Epithelial cell of proximal tubule (primary cell): ENCODE measurements at places on chromosomes 1 and 21. TPM values are rescaled to one million over a fixed set of nuclear protein-coding genes. Genes with fewer than 3 reads are reported as not detected.
A peak's percentile ranks its signal among the peaks of the same experiment; 100 is the strongest.

Gene IBA57
- total RNA-seq, result 2.0 and 6.9 TPM in 2 replicates

Gene RGS8
- total RNA-seq, result not detected in 2 replicates

Gene PDPN
- 7.6 TPM in 2 replicates for total RNA-seq

Gene SLC26A9
- not detected in 2 replicates for total RNA-seq

Gene NOTCH2
- total RNA-seq, result 55.1 and 90.0 TPM in 2 replicates

Gene CHIA
- total RNA-seq, result not detected in 2 replicates

Gene KPRP
- not detected in 2 replicates for total RNA-seq

Gene ZNF695
- total RNA-seq, result 4.7 and 7.7 TPM in 2 replicates

Gene DEDD
- total RNA-seq, result 22.8 and 24.7 TPM in 2 replicates

GRCh38 chr1:229689904-229690303, 63.9 kb downstream of the URB2 start:
- no peak for DNase-seq

GRCh38 chr1:78799926-78800325, 150.3 kb downstream of the IFI44 start:
- DNase-seq, result no peak

- no peak for DNase-seq
Measured at GRCh38 chr21:35223480-35224156, 174.5 kb upstream of the RUNX1 start.

GRCh38 chr1:32651461-32652073, 559 bp downstream of the RBBP4 start:
- DNase-seq, result no peak

DNA sequence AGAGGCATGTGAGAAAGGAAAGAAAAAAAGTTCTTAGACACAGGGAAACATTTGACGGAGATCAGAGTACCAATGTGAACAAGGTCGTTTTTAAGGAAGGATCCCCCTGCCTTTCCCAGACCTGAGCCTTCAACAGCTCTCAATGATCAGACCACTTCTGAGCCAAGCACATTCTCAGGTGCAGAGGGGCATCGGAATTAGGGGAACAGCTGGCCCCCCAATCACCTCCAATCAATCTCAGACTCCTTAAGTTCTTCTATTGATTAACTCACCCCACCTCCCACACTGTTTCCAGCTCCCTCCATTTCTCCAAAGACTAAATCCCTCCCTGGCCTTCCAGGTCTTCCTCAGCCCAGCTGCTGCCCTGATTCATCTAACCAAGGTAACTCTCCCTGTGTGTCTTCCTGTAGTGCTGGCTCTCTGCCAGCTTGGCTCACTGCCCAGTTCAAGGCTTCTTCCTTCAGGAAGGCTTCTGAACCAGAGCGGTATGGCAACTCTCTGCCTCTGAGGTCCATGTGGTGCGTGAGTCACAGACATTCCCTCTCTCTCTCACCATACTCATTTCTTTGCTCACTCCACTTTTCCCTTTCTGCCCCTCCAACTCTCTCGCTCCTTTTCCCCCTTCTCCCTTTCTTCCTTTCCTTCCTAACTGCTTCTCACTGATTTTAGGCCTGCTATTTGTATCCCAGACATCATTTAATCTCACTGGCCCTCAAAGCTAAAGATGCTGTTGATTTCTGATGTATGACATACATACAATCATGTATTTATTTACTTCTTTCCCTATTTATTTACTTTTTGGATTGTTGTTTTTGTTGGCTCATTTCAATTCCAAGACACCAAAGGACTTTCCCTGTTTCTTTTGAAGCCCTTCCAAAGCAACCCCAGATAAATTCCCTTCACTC, 18.1 kb downstream of the CFAP45 start:
- DNase-seq, result peak; percentile 97

- DNase-seq, result peak; percentile 52
Measured at GRCh38 chr1:246728311-246728710, 4.1 kb downstream of the SCCPDH start.

DNA sequence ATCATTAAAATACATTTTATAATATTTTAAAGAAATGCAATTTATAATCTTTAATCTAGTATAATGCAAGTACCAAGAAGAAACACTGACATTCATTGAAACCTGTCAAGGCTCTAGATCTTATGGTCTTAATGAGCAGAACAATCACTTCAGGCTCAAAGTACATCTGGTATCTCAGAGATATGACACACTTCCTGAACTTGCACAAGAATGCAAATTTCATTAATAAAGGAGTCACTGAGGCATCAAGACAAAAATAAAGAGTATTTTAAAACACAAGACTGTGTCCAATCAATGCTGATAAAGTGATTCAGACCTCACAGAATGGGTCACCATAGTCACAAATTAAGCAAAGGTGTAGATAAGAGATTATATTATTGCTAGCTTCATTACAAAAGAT, 178.1 kb downstream of the AK5 start:
- no peak for DNase-seq

DNA sequence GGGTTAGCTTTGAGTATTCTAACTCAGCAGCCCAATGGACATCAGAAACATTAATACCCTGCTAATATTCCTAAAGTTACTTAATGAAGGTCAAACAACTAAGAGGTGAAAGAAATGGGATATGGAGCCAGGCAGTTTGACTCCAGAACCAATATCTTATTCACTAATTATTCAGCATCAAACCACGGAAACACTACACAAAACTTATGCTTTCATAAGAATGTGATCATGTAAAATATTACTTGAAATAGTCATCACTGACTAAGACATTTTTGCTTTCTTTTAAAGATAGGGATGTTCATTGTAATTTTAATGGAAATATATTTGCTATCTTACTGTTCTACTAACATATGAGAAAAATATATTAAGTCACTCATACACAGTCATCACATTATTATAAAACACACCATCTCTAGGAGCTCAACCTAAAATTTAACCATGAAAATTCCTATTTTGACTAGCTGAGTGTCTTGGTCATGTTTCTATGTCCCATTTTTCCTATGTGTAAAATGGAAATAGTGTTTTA, 240.9 kb downstream of the KCTD3 start:
- no peak for DNase-seq

GRCh38 chr1:204507317-204508105, 8.7 kb upstream of the MDM4 start:
- DNase-seq, result no peak

DNA sequence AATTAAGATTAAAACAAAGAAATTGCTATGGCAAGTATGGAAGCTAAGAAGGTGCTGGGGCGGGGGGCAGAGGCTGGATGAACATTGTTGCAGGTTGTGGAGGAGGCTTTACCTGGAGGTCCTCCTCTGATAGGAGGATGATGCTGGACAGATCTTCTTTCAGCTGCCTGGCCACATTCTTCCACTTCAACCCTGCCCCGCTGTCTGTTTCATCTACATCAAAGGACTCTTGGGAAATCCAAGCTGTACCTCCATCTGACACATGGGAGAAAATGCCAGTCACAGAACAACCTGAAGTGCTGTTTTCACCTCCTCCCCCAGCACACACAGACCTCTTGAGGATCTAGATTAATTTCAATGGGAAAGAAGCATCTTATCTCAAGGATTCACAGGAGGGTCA, 5.3 kb downstream of the DFFA start:
- no peak for DNase-seq

DNA sequence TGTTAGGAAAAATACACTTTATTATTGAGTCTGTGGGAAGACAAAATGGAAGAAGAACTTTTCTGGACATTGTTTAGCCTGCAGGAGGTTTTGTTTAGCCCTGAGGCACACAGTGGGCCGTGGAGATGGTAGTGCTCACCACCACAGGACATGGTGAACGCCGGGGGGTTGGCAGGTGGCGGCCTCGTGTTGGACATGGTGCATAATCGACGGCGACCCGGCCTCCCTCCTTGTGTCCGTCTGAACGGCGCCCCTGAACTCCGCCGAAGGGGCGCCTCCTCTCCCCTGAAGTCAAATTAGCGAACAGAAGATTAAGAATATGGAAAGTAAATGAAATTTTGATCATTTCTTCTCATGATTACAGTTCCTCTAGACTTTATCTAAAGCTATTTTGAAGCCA, 126.4 kb downstream of the PCBP3 start:
- no peak for DNase-seq

DNA sequence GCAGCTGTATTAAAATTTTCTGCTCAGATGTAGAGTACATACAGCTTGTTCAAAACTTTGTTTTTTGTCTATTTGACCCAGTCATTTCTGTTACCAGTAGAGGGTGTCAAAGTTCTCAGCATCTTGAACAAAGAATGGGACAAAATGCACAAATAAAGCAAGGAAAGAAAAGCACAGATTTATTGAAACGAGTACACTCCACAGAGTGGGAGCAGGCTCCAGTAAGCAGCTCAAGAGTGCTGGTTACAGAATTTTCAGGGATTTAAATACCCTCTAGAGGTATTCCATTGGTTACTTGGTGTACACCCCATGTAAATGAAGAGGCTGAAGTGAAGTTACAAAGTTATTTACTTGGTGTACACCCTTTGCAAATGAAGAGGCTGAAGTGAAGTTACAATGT, 8.9 kb upstream of the PRMT6 start:
- DNase-seq, result no peak

GRCh38 chr1:114090738-114091505, 62.7 kb downstream of the SYT6 start:
- DNase-seq, result no peak

- no peak for DNase-seq
Measured at GRCh38 chr1:199176713-199177112, 537.9 kb downstream of the PTPRC start.

- DNase-seq, result no peak
Measured at GRCh38 chr21:20276954-20277353, 721.3 kb upstream of the NCAM2 start.

DNA sequence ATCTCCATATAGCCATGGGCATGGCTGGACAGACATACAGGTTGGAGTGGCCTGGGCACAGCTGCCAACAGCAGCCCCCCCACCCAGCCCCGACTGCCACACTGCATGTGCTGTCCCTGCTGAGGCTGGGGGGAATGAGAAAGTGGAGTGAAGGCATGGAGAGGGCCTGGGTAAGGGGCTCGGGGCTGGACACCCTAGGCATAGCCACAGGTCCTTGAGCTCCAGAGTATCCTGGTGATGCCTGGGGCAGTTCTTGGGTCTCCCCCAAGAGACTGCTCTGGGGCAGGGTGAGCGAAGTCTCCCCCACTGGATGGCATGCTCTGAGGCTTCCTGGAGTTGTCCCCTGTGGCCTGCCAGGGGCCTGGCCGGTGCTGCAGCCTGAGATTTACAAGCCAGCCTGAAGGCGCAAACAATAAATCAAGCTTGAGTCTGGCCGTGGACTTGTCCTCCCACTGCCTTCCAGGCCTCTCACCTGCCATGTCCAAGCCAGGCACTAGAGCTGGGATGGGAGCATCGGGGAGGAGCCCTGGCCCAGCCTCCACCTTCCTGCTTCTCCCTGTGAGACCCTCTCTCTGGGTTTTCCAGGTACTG, 53.6 kb downstream of the FOXO6 start:
- DNase-seq, result no peak

DNA sequence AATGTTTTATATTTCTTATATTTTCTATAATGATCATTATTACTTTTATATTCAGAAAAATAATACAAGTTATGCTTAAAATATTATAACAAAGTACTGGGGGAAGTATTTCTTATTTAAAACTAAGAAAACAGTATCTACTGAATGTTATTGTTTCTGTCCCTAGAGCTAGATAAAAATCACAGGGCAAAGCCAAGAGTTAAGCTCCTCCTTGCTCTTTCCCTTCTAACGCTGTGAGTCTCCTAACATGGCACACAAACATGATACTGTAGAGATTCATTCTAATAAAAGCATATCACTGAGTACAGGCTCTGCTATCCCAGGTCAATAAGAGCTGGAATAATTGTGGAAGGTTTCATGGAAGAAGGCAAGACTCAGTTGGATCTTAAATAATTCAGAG, 53.4 kb downstream of the PTPN14 start:
- no peak for DNase-seq

DNA sequence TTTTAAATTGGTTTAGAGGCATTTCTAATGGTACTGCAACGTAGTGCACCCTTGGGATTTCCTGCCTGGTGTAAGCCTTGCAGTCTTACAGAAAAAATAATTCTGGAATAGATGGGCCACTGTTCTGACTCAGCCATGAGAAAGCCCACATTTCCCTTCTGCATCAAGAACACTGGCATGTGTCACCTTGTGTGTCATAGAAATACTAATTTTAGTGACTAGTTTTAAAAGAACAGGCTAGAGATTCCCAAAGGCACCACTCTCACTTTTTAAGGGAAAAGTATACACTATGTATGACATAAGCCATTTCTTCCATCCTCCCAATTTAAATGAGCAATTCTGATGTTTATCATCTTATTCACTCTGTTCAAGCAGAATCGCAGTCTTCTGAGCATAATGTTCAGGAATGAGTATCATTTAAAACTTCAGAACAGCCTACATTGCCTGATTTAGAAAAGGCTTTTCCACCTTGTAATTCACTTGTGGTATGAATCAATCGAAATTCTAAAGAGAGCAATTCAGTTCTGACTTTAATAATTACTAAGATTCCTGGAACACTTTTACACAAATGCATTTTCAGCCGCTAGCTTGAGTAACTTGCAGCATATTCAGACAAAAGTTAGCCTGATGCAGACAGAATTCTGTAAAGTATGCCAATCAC, 18.8 kb downstream of the RGS13 start:
- no peak for DNase-seq

- no peak for DNase-seq
Measured at GRCh38 chr1:39573736-39574624, 2.6 kb downstream of the PABPC4 start.

DNA sequence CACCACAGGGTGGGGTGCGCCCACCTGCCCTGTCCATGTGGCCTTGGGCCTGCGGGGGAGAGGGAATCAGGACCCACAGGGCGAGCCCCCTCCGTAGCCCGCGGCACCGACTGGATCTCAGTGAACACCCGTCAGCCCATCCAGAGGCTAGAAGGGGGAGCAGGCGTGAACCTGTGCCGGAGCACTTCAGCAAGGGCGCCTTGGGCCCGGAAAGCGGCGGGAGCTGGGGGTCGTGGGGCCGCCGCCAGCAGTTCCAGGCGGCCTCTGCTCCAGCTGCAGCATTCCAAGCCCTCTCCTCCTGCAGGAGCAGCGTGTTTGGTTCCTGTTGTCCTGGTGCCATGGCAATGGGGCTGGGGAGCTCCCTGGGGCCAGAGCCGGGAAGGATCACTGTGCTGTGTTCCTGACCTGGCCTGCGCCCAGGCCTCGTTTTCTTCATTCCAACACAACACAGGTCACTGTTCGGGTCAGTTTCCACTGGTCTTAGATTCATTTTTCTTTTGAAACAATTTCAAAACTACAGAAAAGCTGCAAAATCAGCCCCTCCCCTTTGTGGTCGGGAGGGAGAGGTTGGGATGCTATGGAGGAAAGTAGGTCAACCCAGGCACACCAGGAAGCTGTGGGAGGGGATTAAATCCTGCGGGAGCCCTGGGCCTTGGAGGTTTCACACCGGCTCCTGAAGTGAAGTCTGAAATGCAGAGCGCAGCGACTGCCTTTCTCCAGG, 18.8 kb downstream of the SLX9 start:
- DNase-seq, result no peak

DNA sequence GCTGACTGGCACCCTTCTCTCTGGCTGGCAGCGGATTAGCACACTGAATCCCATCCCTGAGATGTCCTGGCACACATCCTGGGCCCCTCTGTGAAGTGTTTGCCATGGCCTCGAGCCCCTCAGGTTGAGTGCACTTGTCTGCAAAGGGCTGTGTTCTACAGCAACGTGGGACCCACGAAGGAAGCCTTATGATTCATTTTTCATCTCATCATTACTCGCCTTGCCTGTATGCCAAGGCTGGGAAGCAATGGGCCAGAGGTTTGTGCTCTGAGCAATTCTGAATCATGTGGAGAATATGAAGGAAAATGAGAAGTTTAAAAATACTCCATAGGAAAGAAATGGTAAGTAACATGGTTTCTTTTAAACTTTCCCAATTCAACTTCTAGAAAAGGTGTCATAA, 124.8 kb upstream of the LMO4 start:
- DNase-seq, result no peak

GRCh38 chr21:35420656-35421055, 371.6 kb upstream of the RUNX1 start:
- no peak for DNase-seq

- no peak for DNase-seq
Measured at GRCh38 chr1:16083486-16083885, 10.0 kb upstream of the FAM131C start.
